HT1080 (cell line): ENCODE measurements at places on chromosomes 7 and 10.

- DNase-seq: no peak
Observed at GRCh38 chr10:72011468-72011867, 47.3 kb downstream of the CHST3 start.

- no peak for DNase-seq
Observed at GRCh38 chr10:94282369-94282768, 80.4 kb downstream of the NOC3L start.

GRCh38 chr10:110017907-110018306 is 10.1 kb downstream of the ADD3 start:
- DNase-seq: no peak

DNA sequence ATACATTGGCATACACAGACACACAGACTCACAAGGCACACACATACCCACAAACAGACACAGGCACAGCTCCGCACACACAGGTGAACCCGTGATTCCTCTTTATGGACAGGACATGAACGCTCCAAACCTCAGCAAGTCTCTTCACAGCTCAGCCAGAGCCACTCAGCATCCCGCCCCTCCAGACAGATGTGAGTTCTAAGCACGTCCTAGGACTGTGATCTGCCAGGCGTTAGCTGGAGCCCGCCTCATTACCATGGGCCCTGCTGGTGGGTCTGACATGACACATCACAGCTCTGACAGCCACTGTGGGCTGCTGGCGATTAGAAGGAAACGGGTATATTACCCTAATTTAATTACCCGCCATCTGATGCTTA is 176.7 kb upstream of the PPP2R2D start:
- no peak for DNase-seq

- DNase-seq: no peak
Observed at GRCh38 chr10:33772370-33773252, 438.1 kb upstream of the NRP1 start.

GRCh38 chr7:46990761-46991160 is 591.1 kb downstream of the TNS3 start:
- DNase-seq: no peak

GRCh38 chr10:120011359-120012130 is 119.0 kb downstream of the SEC23IP start:
- DNase-seq: no peak

GRCh38 chr7:54292171-54292925 is 249.8 kb upstream of the VSTM2A start:
- no peak for DNase-seq

DNA sequence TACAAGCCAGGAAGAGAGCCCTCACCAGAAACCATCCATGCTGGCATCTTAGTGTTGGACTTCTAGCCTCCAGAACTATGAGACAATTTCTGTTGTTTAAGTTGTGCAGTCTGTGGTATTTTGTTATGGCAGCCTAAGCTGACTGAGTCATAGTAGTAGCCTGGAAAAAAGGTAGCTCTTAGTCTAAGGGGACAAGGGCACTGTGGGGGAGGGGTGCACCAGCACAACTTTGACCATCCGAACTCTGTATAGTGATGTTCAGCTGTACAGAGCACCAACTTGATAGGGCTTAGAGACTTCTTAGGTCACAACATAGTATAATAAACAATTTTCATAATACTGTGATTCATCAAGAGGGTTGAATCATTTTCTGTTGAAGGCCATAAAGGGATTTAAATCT is 14.3 kb downstream of the EIF4EBP2 start:
- peak; percentile 60 for DNase-seq

DNA sequence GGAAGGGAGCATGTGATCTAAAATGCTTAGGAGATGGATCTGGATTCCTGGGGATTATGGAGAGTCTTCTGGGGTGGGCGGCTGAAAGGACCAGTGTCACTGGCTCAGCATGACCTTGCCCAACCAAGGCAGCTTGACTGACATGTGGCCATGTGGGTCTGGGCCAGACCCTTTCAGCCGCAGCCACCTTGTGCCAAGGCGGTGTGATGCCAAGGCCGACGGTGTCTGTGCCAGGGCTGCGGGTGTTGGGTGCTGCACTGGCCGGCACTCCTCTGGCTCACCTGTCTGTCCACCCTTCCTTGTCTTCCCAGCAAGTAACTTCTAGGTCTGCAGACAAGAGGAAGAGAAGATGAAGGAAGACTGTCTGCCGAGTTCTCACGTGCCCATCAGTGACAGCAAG is 8.8 kb downstream of the DEPP1 start:
- no peak for DNase-seq

DNA sequence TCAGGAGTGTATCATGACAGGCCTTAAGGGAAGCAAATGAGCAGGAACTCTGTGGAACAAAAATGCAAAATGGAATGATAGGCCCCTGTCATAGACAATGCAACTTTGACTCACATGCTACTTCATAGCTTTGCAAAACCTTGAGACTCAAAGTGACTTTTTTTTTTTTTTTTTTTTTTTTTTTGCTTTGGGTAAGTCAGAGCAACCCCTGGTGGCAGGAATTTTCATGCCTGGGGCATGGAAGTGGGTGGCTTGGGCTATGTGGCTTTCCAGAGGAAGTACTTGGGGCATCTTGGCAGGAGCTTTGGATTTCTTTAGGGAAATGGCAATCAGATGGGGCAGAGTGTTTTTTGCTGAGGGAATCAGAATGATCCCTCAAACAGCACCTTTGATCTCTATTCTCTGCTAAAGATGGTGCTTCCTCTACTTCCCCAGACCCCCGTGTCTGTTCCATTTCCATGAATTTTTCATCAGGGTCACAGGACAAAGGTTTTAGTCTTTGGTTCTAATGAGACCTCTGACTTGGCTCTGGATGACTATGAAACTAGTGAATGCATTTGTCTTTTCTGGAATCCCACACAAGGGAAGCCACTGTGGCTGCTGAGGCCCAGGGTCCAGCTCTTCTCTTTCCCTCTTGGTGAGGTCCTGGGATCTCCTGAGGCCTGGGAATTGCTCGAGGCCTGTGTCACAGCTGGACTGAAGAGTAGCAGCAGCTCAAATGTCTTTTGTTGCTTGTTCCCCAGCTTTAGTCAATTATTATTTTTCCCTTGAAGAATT is 62.8 kb downstream of the TACC2 start:
- peak; percentile 91 for DNase-seq

DNA sequence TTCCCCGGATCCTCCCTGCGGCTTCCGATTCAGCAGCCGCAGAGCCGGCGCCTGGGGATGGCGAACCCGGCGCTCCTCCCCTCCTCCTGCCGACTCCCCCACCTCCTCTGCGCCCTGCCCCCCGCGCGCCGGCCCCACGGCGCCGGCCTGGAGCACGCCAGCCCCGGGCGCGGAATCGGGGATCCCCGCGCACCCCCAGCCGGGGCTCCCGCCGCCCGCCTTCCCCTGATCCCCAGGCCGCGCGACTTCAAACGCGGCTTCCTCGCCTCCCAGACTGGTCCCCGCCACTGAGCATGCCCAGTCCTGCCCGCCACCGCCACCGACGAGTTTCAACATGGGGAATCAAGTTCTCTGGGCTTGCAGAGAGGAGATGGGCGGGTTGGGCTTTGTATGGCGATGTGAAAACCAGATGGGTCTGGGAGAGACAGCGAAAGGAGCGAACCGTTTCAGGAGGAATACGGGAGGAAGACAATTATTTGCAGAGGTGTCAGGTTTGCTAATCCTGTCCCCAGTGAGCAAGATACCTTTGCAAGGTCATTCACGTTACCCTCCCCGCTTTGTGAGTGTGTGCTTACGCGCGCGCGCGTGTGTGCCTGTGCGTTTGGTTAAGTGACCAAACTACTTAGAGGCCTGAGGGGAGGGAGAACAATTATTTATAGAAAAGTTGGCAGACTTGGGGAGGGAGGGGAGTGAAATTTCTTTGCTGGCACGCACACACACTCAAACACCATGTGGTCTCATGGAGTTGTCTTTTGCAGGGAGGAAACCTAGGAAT is at the start of gene PANK1:
Gene PANK1, minus strand, starts transcription at position 276 of the 775 bp plus-strand sequence. CDS start 351 bp downstream, outside the sequence.
- peak; percentile 67 for DNase-seq

- no peak for DNase-seq
Observed at GRCh38 chr10:89505640-89506275, 29.6 kb downstream of the SLC16A12 start.

- no peak for DNase-seq
Observed at GRCh38 chr10:112280205-112280921, 2.8 kb upstream of the TECTB start.

- no peak for DNase-seq
Observed at GRCh38 chr10:96984541-96985131, 152.5 kb downstream of the LCOR start.

DNA sequence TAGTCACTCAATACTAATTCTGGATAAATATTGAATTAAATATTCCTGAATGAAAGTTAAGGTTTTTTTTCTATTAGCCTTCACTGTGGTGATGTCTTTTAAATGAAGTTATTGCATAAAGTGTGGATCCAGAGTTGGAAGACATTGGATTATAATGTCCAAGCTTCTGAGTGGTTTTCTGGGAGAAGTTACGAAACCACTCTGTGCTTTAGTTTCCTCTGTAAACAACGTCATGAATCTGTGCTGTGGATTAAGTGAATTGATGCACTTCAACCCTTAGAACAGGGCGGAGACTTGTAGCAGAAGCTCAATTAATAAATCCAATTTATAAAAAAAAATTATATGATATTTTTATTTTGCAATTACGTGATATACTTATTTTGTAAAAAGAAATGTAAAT is 271.7 kb downstream of the BICC1 start:
- no peak for DNase-seq

GRCh38 chr7:46459942-46460341 is 538.9 kb upstream of the IGFBP3 start:
- no peak for DNase-seq

GRCh38 chr7:6648066-6648814 is 11.1 kb downstream of the ZNF316 start:
- DNase-seq: no peak

DNA sequence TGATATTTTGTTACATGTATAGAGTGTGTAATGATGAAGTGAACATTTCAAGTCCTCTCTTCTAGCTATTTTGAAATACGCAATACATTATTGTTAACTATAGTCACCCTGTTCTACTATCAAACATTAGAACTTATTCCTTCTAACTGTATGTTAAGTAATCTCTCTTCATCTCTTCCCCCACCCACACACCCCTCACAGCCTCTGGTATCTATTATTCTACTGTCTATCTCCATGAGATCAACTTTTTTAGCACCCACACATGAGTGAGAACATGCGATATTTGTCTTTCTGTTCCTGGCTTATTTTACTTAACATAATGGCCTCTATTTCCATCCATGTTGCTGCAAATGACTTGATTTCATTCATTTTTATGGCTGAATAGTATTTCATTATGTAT is 57.7 kb upstream of the EGR2 start:
- no peak for DNase-seq

GRCh38 chr7:51045319-51046102 is 262.8 kb upstream of the GRB10 start:
- DNase-seq: peak; percentile 86

DNA sequence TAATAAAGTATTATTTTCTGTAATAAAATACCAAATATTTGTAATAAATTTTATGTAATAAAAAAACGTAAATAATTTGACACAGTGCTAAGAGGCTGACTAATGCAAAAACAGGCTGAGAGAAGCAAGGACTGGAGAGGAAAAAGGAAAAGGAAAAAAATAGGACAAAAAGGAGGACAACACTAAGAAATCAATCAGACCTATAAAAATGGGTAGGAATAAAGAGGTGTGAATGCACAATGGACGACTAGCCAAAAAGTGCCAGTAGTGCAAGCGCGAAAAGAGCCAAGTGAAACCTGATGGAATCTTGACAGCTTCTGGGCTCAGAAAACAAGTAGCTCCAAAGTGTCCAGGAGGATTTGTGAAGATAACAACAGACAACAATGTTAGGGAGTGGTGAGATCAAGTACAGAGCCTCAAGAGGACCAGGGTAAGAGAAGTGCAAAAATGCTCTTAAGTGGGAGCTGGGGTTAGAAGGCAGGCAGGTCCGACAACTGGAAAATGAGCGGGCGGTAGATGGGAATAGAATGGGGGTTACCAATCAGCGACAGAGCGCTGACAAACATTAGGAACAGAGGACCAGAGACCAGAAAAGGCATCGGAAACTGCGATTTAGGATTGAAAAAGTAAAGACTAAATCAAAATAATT is 1.2 kb downstream of the BRAF start:
- no peak for DNase-seq

DNA sequence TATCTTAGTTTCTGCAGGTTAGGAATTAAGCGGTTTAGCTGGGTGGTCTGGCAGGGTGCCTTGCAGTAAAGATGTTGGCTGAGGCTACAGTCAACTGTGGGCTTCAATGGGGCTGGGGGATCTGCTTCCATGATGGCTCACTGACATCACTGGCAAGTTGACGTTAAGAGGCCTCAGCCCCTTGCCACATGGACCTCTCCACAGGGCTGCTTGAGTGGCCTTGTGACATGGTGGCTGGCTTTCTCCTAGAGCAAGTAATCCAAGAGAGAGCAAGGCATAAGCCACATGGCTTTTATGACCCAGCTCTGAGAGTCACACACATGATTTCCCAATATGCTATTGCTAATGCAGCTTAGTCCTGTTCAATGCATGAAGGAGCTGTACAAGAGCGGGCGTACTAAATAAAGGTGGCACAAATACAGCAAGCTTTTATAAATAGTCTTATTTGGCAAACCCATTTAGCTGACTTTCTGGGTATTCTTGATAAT is 109.1 kb downstream of the SEPTIN7 start:
- no peak for DNase-seq

DNA sequence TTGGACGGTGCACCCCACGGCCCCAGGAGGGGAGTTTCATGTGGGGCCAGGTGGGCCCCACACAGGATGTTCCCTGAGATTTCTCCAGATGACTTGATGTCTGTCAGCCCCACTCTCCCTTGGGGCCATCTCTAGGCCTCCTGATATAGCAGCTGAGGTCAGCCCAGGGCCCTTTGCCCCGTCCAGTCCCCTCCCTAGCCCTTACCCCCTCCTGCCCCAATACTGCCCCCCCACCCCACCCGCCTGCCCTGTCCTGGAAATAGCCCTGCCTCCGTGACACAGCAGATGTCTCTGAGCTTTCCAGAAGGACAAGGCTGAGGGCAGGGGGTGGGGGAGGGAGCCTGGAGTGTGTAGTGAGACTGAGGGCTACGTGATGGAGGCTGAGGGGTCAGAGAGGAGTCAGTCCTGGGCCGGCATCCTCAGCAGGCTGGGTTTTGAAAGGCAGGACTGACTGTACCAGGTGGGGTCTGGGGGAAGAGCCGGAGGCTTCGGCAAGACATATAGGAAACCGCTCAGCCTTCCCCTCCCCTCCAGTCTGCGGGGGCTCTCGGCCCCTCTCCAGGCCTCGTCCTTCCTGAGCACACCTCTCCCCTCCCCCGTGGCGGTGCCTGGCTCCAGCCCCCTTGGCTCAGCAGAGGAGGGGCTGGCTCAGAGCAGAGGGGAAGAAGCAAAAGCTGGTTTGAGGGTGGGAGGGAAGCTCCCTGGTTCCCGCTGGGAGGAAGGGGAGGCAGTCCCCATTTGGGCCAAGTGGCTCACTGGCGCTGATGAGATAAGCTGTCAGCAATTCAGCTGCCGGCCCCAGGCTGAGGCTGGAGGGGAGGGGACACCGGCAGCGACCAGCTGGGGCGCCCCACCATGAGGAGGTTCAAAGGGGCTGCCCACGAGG is 2.0 kb downstream of the FLNC start:
- DNase-seq: no peak

GRCh38 chr7:76296743-76297740 is 5.4 kb upstream of the HSPB1 start:
- peak; percentile 32 for DNase-seq

GRCh38 chr7:156184164-156184563 is 371.9 kb upstream of the SHH start:
- no peak for DNase-seq

- DNase-seq: no peak
Observed at GRCh38 chr7:101816595-101817470, 593 bp upstream of the CUX1 start.

GRCh38 chr7:117012284-117012683 is 59.0 kb downstream of the ST7 start:
- DNase-seq: no peak
